PC-9 (cell line): ENCODE measurements at places on chromosomes 13 and 19. TPM values are rescaled to one million over a fixed set of nuclear protein-coding genes. Genes with fewer than 3 reads are reported as not detected.
A peak's percentile ranks its signal among the peaks of the same experiment; 100 is the strongest.

DNA sequence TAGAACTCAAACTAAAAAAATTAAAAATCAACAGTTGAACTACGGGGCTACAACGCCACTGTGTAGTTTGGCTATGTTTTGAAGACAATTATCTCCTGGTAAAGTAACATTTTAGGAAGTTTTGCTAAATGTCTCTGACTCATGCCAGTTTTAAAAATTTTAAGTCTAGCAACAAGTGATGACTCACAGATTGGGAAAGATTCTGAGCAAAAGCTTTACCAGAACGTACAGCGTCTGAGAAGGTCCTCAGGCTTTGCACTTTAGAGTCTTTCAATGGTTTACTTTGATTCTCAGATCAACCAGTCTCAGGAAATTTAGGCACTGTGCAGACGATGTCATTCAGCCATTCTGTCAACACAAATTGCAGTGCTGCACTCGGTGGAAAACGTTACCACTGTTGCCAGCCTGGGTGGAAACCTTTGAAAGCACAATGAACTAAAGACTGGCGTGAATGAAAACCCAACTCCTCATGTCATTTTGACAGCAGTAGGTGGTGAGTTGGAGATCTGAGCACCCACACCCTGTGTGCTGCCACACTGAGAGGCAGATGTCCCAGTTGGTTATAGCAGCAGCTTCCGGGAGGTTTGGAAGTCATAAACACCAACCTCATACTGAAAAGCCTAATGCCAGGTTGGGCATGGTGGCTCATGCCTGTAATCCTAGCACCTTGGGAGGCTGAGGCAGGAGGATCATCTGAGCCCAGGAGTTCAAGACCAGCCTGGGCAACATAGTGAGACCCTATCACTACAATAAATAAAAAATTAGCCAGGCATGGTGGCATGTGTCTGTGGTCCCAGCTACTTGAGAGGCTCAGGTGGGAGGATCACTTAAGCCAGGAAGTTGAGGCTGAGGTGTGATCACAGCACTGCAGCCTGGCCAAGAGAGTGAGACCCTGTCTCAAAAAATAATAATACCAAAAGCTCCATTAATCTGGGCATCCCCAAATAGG is 6.3 kb upstream of the WTIP start:
- H3K27ac ChIP-seq = no peak overlapping the region
- no peaks in the 10 kb centered on the region for H3K36me3 ChIP-seq
- no peak overlapping the region for H3K4me3 ChIP-seq
- DNase-seq = peak; percentile 70
- H3K4me1 ChIP-seq = peaks cover 15% of the 10 kb centered on the region
- no peaks in the 10 kb centered on the region for H3K27me3 ChIP-seq

DNA sequence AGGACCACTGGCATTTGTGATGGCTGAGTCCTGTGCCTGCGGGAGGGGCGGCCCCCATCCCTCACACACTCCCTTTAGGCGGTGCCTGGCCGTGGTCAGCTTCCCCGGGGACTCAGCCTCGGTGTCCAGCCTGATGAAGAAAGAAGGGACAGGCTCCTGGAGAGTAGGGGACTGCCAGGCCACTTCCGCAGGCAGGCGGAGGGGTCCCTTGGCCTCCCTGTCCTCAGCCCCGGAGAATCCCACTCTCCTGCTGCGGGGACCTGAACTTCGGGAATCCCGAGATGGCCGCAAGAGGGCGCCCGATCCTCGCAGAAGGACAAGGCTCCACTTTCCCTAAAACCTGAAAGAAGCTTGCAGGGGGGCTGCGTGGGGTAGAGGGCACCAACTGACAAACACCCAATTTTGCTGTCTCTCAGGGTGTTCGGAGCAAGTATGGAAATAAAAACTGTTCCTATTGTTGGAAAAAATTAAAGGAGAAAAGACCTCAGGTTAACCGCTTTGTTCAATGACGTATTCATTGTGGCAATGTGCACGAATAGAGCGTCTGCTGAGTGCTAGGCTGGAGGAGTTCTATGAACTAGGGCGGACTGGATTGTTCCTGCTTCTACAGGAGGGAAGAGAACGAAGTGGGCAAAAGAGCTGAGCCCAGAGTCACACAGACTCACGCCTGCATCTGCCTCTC is 297.3 kb downstream of the ZNF536 start:
- no peaks in the 10 kb centered on the region for H3K4me1 ChIP-seq
- no peak overlapping the region for H3K4me3 ChIP-seq
- no peak overlapping the region for H3K27ac ChIP-seq
- H3K36me3 ChIP-seq = no peaks in the 10 kb centered on the region

- no peaks in the 10 kb centered on the region for H3K36me3 ChIP-seq
- no peak overlapping the region for H3K4me3 ChIP-seq
- no peaks in the 10 kb centered on the region for H3K27me3 ChIP-seq
- H3K4me1 ChIP-seq = peaks cover 25% of the 10 kb centered on the region
Observed at GRCh38 chr13:46296921-46297320, 85.2 kb downstream of the LRRC63 start.

- peaks cover 11% of the 10 kb centered on the region for H3K4me1 ChIP-seq
- H3K36me3 ChIP-seq = no peaks in the 10 kb centered on the region
- H3K27me3 ChIP-seq = no peaks in the 10 kb centered on the region
- no peak overlapping the region for H3K4me3 ChIP-seq
Observed at GRCh38 chr19:19542507-19542906, 4.4 kb downstream of the CILP2 start.

DNA sequence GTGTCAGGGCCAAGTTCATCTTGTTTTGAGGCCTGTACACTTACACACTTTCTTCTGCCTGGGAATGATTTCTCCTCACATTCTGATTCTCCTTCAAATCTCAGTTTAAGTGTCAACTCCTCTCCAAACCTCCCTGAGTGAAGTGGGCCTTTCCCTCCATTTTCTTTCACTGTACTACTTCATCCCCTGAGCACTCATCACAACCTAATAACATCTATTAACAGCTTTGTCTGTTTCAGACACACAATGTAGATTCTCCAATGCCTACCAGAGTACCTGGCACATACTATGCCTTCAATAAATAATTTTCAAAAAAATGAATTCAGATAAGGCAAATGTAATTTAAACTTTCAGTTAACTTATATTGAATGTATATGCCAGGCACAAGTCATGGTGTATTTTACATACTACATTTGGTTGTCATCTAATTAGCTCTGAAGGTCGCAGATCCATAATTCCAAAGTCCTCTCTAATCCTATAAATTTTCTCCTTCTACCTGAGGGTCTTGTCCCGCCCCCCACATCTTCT is 357 bp upstream of the COG6 start:
- H3K27me3 ChIP-seq = no peaks in the 10 kb centered on the region
- H3K27ac ChIP-seq = no peak overlapping the region
- H3K4me3 ChIP-seq = peak overlapping the region; percentile 86
- no peak for DNase-seq
- H3K36me3 ChIP-seq = 0 out of 2 replicates have a peak, but pooled peaks cover 3% of the 10 kb centered on the region
- H3K4me1 ChIP-seq = peaks cover 4% of the 10 kb centered on the region; the same call in 1 of the 2 replicates

GRCh38 chr13:24644036-24644435 is 36.2 kb upstream of the ATP12A start:
- no peak overlapping the region for H3K4me3 ChIP-seq
- no peak for DNase-seq
- H3K27me3 ChIP-seq = no peaks in the 10 kb centered on the region
- H3K36me3 ChIP-seq = no peaks in the 10 kb centered on the region

DNA sequence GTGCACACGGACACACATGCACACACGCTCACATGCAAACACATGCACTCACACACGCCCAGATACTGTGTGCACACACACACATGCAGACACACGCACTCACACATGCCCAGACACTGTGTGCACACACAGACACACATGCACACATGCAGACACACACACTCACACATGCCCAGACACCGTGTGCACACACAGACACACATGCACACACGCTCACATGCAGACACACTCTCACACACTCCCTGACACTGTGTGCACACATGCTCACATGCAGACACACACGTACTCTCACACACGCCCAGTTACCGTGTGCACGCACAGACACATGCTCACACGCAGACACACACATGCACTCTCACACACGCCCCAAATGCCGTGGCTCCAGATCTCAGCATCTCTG is 137.2 kb upstream of the MCF2L start:
- no peaks in the 10 kb centered on the region for H3K4me1 ChIP-seq
- H3K36me3 ChIP-seq = peaks cover 36% of the 10 kb centered on the region
- no peak overlapping the region for H3K4me3 ChIP-seq
- H3K27me3 ChIP-seq = no peaks in the 10 kb centered on the region

DNA sequence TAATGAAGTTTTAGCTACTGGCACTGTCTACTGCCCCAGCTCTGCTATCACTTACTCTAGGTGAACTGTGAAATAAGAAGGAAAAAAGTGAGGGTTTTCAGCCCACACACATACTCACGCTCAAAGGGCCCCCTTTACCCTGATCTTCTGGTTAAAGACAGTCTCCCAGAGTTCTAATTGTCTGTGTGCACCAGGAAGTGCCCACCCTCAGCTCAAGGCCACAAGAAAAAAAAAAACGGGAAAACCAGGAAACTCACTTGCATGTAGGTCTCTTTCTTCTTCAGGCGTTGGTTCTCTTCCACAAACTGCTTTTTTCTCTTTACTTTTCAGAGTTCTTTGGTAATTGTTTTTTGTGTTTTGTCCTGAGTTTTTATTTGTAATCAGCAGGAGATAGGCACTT is 22.1 kb downstream of the RAP2A start:
- DNase-seq = no peak
- H3K4me1 ChIP-seq = no peaks in the 10 kb centered on the region
- no peaks in the 10 kb centered on the region for H3K27me3 ChIP-seq

DNA sequence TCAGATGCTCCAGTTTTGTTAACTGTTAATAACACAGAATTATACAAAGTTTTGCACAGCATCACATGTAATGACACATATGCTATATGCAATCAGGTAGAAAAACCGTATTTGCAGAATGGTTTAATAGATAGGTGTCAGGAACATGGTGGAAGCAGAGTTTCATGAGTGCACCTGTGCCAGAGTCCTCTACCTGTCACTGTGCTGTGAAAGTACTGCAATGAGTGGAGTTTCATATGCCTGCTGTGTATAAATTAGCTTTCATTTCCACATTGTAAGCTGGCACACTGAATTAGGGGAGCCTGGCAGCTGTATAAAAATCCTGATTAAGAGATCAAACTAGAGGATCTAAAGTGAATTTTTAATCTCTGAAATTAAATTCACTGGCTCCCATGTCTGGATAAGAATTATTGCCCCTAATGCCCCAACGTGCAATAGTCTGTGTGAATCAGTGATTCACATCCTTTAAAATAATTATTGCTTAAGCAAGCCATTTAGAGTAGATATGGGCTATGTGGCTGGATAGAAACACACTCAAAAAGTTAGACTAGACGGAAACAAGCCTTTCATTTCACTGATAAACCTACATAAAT is 8.5 kb upstream of the EEF1AKMT1 start:
- H3K27me3 ChIP-seq = no peaks in the 10 kb centered on the region
- no peak for DNase-seq
- no peak overlapping the region for H3K4me3 ChIP-seq

DNA sequence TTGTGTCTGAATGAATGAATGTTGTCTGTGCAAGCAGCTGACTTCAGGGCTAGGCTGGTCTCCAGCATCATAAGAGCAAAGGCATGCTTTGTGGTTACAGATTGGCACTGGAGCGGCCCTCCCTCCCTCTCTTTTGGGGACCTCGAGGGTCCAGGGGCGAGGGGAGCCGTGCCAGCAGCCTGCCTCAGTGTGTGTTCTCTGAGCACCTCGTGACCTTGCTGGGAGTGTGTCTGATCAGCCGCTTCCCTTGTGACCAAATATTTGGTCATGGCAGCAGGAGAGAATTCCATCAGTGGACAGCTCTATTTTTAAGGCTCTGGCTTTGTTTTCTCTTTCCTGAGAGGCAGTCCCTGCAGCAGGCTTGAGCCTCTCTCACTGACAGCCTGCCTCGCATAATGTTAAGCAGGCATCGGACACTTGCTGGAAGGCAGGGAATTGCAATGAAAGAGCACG is 329.7 kb downstream of the UQCRFS1 start:
- H3K4me3 ChIP-seq = no peak overlapping the region
- no peaks in the 10 kb centered on the region for H3K36me3 ChIP-seq
- H3K27ac ChIP-seq = no peak overlapping the region
- no peak for DNase-seq
- H3K27me3 ChIP-seq = peaks cover 61% of the 10 kb centered on the region

GRCh38 chr13:112895521-112896465 is 73.2 kb upstream of the MCF2L start:
- peaks cover 91% of the 10 kb centered on the region for H3K27me3 ChIP-seq
- H3K27ac ChIP-seq = no peak overlapping the region
- no peaks in the 10 kb centered on the region for H3K36me3 ChIP-seq
- no peaks in the 10 kb centered on the region; the same call in 1 of the 2 replicates for H3K4me1 ChIP-seq
- H3K4me3 ChIP-seq = no peak overlapping the region
- no peak for DNase-seq

GRCh38 chr19:18599485-18599884 is 7.1 kb downstream of the CRLF1 start:
- H3K36me3 ChIP-seq = no peaks in the 10 kb centered on the region
- no peak overlapping the region for H3K4me3 ChIP-seq
- H3K27ac ChIP-seq = no peak overlapping the region

GRCh38 chr19:11204943-11205349 is 7.6 kb upstream of the KANK2 start:
- no peak for DNase-seq
- H3K4me3 ChIP-seq = no peak overlapping the region
- H3K36me3 ChIP-seq = 0 out of 2 replicates have a peak, but pooled peaks cover 4% of the 10 kb centered on the region
- peaks cover 18% of the 10 kb centered on the region for H3K4me1 ChIP-seq

DNA sequence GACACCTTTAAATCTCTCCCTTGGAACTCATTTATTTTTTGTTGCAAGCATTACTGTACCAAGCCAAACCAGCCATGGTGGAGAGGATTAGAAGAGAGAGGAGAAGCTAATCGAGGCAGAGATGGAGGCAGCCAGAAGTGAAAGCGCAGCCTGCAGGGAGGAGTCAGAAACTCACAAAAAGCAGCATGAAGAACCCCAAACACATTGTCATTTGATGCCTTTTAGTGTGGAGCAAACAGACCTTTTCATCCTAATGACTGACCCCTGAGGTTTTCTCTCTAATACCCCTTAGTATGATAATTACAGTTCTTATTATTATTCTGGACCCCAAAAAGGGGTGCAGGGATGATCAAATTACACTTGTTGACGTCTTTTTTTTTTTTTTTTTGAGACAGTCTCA is 62.5 kb downstream of the TNFRSF19 start:
- no peaks in the 10 kb centered on the region for H3K4me1 ChIP-seq
- H3K4me3 ChIP-seq = no peak overlapping the region
- no peaks in the 10 kb centered on the region for H3K27me3 ChIP-seq

DNA sequence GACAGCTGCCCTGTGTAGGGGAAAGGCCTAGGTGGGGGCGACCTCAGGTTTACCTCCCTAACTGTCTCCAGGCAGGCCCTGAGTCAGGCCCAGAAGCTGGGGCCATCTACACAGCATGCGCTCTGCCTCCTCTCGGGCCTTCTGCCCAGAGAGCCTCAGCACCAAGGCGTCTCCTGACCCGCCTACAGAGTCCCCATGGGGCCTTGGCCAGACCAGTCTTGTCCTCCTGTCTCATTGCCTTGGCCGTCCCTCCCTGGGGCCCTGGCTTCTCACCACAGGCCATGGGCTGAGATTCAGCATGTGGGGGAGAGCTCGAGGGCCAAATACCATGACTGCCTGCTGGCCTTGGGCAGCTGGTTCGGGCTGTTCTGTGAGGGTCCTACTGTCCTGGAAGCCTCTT is 59.0 kb downstream of the SMARCA4 start:
- no peak overlapping the region for H3K27ac ChIP-seq
- no peak for DNase-seq
- H3K27me3 ChIP-seq = no peaks in the 10 kb centered on the region
- H3K4me1 ChIP-seq = no peaks in the 10 kb centered on the region

Gene KLF2
- 1.6 and 2.0 TPM in 2 replicates for total RNA-seq

Gene FLT1
- not detected in 2 replicates for total RNA-seq

Gene ZBTB32
- not detected in 2 replicates for total RNA-seq

Gene TBXA2R
- 0.38 TPM in 1 of 2 replicates, not detected in the other for total RNA-seq

Gene SHISA7
- total RNA-seq = not detected in 2 replicates

Gene LENG1
- 5.0 and 6.7 TPM in 2 replicates for total RNA-seq

Gene C1QTNF9B
- total RNA-seq = not detected in 2 replicates

Gene MIA
- total RNA-seq = 2.5 and 2.7 TPM in 2 replicates

Gene CA11
- total RNA-seq = 11.0 and 12.2 TPM in 2 replicates
